ENCODE measurements at places on chromosomes 6 and 20.

- no peak for DNase-seq
Observed at GRCh38 chr20:61525781-61526431, 273.8 kb downstream of the CDH4 start.

DNA sequence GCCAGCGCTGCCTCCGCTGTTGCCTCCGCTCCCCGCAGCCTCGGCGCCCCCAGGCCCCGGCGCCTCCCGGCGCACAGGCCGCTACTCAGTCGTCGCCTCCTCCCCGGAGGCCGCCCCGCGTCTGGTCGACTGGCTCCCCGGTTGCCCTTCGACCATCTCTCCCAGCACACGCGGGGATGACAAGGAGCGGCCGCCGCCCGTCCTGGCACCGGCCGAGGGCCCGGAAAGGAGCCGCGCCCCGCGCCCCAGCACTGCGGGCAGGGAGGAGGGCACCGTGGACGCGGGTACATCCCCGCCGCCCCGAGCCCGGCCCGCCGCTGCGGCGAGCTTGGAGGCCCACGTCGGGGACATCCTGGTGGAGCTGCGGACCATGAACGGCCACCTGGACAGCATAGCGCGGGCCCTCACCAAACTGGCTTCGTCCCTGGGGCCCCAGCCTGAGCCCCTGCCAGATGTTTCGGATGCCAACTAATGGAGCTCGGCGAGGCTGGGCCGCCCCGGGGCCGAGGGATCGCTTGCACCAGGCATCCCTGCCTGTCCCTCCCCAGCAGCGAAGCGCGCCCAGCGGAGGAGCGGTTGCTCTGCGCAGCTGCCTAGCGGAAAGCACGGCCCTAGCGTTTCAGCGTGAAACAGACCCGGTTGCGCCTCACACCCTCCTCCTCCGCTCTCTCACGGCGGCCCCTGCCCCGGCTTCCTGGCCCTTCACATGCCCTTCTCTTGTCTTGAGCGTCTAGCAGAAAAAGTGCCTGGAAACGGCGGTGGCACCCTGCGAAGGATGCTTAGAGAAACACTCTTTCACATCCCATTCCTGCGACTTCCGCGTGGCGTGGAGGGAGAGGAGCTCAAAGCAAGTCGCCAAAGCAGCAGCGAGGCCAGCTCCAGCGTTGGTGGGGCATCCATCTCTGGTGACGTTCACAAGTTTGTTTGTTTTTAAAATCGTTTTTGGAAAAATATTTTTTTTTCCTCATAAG is 285.8 kb upstream of the SUPT3H start:
- DNase-seq = peak; percentile 65

DNA sequence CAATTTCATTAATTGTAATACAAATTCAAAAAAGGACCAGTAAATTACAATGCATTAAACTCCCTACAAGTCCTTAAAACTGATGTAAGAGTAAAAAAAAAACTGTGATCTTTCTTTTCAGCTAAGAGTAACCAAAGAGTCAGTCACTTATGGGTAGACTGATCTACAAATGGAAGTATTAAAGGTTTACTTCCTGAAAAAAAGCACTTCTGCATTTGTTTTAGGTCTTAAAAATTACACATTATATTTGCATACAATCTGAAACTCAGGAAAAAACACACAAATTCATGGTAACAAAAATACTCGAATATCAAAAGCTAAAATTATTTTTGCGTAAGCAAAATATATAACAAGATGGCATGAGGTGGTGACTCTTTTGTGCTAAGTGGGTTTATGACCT is 23.5 kb downstream of the USP49 start:
- peak; percentile 46 for DNase-seq

DNA sequence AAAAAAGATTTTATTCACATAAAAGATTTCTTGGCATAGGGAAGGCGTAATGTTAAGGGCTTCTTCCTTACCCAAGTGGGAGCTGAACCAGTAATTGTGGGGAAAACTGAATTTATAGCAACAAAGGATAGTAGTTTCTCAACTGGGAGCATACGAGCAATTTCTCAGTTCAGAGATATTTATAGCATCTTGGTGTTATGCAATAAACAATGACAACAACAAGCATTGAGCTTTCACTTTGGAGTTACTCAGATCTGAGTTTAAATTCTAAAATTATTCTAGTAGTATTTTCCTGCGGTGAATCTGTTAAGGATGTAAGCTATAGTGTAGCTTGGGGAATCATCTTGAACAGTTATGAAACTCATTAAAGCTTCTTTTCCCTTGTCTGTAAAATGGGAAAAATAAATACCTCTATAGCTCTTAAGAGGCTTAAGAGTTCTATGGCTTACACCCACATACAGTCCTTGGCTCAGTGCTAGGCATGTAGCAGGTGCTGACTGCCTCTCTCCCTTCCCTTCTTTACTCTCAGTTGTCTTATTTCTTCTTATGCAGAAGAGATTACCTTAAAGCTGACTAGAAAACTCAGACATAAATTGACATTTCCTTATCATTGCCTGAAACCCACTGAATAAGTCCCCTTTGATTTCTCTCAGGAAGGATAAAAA is 58.8 kb downstream of the SAMD5 start:
- DNase-seq = peak; percentile 11

DNA sequence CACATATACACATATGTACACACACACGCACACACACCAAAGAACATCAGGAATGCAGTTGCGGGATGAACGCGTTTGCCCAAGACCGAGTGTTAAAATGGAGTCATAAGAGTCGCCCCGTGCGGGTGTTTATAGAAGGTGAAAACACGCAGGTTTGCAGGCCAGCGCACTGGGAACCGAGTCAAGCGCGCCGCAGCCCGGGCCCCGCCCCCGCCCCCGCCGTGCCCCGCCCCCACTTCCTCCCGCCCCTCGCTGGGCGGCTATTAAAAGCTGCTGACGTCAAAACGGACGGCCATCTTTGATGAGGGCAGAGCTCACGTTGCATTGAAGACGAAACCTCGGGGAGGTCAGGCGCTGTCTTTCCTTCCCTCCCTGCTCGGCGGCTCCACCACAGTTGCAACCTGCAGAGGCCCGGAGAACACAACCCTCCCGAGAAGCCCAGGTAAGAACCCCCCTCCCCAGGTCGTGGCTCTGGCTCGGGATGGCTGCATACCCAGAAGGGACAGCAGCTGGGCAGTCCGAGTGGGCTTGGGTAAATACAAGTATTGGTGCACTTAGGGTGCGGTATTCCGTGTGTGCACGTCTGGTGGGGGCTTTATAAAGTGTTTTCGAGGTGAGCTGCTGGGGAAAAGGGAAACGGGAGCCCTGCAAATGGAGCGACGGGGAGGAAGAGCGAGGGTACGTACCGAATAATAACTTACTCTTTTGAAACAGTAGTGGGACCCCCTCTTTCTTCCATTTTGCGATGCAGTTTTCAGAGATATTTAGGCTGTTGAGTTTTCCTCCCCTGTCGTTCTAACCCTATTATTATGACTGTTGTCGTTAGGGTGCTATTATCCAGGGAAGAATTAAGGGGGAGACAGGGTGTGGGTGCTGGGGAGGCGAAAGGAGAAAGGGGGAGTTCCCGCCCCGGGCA is at the start of gene SNAP25:
TSS of gene SNAP25 (plus strand) at position 295 of the 916 bp plus-strand sequence. CDS start 56,662 bp downstream, outside the sequence.
- peak; percentile 59 for DNase-seq

GRCh38 chr20:7712661-7713060 is 227.6 kb downstream of the HAO1 start:
- DNase-seq = peak; percentile 2

GRCh38 chr6:24902782-24903181 is 33.0 kb downstream of the RIPOR2 start:
- no peak for DNase-seq

DNA sequence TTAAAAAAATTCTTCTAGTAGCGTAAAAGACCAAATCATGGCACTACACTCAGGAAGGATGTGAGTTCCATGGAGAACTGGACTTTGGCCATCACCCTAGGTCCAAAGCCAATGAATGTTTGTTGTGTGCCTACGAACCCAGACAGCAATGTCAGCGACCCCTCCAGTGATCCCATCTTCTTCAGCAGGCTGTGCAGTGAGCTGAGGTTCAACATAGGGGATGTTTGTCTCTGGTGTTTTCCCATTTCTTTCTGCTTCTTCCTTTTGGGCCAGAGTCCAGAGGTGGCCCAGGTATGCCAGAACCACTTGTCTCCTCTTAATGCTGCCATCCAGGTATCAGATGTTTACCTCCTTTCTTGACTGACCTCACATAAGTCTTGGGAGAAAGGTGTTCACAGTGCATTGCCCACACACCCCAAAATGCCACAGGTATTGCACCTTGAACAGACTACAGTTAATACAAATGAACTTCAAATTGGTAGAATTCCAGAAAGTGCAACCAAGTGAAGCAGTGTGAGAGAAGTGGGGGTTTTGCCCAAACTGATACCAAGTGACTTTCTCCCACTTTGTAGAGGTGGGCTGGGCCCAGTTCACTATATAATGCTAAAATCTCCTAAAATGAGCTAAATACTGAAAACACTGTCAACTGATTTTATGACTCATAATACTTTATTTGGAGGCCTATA is 14.1 kb downstream of the KIZ start:
- DNase-seq = no peak

All from MV-4-11 (cell line).